Astrocyte of the cerebellum (primary cell): ENCODE measurements at places on chromosomes 6 and 20.

DNA sequence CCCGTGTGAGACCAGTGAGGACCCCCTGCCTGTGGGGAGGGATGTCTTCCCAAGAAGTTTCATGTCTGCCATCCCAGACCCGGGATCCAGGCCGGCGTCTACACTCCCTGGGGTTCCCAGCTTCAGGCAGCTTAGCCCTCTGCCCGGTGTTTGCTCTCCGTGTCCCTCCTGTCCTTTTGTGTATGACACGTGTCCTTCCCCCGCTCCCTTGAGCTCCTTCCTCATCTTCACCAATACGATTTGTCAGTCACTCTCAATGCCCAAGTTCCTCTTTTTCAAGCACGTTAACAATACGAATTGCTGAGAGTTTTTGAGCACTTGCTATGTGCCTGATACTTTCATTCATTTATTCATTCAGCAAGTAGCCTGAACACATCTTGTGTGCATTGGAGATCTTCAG is 115.6 kb upstream of the PTPN1 start:
- no peak for DNase-seq

- DNase-seq: no peak
Observed at GRCh38 chr6:140490081-140490480, 1115.6 kb upstream of the CITED2 start.

GRCh38 chr6:6705915-6706675 is 117.6 kb downstream of the LY86 start:
- no peak for DNase-seq

DNA sequence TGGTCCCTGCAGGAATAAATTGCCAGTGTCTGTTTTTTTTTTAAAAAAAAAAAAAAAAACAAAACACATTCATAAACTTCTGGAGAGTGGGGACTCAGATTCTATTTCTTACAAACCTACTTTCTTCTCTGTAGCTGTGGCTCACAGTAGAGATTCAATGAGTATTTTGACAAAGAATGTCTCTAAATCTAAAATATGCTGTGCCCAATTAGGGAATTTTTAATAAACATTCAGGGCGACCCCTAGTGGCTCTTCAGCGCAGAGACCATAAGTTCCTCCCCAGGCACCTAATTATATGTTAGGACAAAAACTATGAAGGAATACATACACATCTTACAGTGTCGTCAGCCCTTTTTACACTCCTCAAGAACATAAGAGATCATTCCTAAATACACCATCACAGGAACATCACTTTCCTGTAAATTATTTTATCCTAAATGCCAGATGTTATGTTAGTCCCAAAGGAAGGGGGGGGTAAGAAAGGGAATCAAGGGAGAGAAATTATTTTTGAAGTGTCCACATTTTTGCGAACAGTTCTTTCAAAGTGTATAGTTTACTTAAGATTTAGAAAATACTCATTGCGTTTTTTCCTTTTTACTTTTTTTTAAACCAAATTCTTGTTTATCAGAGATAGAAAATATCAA is 21.8 kb upstream of the NAA20 start:
- no peak for DNase-seq

DNA sequence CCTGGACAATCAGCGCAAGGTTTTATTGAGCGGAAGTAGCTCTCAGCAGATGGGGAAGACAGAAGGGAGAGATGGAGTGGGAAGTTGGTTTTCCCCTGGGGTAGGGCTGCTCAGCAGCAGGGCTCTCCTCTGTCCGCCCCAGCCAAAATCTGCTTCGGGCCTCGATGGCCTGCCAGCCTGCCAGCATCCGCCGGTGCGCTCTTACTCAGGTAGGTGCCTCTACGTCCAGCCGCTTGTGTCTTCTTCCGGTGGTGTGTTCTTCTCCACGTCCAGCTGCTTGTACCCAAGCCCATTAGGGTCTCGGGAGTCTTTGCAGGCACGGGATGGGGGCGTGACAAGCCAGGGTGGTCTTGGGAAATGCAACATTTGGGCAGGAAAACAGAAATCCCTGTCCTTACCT is 1340.0 kb upstream of the MAP3K7 start:
- no peak for DNase-seq

DNA sequence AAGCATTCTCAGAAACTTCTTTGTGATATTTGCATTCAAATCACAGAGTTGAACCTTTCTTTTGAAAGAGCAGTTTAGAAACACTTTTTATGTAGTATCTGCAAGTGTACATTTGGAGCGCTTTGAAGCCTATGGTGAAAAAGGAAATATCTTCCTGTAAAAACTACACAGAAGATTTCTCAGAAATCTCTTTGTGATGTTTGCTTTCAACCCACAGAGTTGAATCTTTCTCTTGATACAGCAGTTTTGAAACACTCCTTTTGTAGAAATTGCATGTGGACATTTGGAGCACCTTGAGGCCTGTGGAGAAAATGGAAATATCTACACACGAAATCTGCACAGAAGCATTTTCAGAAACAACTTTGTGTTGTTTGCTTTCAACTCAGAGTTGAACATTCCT is 612.3 kb upstream of the ZNF337 start:
- no peak for DNase-seq

DNA sequence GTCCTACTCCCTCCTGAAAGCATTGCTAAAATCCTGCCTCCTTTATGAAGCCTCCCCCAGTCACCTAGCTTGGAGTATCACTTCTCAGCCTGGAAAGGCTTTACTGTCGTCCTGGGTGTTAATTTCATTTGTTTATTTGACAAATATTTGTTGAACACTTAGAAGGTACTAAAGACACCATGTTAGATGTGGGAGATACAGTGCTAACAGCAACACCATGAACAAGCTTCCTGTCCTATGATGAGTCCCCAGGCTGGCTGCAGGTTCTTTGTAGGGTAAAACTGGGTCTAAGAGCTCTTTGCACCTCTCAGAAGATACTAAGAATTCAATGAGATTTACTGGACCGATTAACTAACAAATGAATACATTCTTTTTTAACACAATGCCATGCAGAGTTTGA is 109.2 kb upstream of the TMEM170B start:
- no peak for DNase-seq

DNA sequence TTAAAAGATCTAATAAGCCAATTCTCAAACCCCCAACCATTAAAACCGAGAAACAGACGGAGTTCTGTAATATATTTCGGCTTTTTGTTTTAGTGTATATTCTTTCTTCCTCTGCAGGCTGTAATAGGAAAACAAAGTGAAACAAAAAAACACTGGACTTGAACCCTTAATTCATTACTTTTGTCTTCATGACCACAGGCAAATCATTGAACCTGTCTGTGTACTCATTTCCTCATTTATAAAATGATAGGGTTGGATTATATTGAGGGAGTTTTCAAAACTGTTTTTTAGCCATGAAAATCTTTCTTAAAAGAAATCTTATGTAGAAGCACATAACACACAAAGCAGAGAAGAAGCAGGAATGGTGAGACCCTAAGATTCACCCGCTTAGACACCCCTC is 278.8 kb downstream of the CD83 start:
- no peak for DNase-seq
